ENCODE measurements at places on chromosomes 3 and 15. TPM values are rescaled to one million over a fixed set of nuclear protein-coding genes. Genes with fewer than 3 reads are reported as not detected.

The GOLGA6L7 gene
- not detected for total RNA-seq

The NMB gene
- 11.4 TPM for total RNA-seq

The MRPL3 gene
- total RNA-seq = 94.2 TPM

The ONECUT1 gene
- 0.24 TPM for total RNA-seq

The CLDN18 gene
- not detected for total RNA-seq

The TTLL13 gene
- 0.14 TPM for total RNA-seq

The EXOSC7 gene
- 45.1 TPM for total RNA-seq

The CEP19 gene
- total RNA-seq = 2.9 TPM

The RBMS3 gene
- total RNA-seq = 0.90 TPM

The CHST13 gene
- total RNA-seq = 0.83 TPM

The GLDN gene
- total RNA-seq = not detected

The FGD5 gene
- total RNA-seq = not detected

The CMTM8 gene
- 9.8 TPM for total RNA-seq

The TNIK gene
- 1.7 TPM for total RNA-seq
